EL (cell line): ENCODE measurements at places on chromosomes 2 and 18.

DNA sequence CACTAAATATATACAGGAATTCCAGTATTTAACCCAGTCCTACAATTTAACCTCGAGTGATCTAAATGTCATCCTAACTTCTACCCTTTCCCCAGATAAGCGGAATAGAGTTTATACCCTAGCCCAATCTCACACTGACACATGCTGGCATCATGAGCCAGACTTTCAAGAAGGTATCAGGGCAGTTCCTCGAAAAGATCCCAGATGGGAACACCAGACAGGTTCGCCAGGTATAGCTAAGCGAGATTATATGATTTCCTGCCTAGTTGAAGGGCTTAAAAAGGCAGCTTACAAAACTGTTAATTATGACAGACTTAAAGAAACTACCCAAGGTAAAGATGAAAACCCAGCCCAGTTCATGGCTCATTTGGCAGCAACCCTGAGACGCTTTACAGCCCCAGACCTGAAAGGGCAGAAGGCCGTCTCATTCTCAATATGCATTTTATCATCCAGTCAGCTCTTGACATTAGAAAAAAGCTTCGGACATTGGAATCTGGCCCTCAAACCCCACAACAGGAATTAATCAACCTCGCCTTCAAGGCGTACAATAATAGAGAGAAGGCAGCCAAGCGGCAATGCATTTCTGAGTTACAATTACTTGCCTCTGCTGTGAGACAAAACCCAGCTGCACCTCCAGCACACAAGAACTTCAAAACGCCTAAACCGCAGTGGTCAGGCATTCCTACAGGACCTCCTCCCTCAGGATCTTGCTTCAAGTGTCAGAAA is 668.2 kb upstream of the PKDCC start:
- DNase-seq: no peak

GRCh38 chr2:230742781-230743180 is 30.1 kb downstream of the CAB39 start:
- DNase-seq: no peak

- DNase-seq: peak; percentile 20
Measured at GRCh38 chr18:686339-687111, 25.9 kb downstream of the ENOSF1 start.

- peak; percentile 13 for DNase-seq
Measured at GRCh38 chr2:190467575-190468083, 59.5 kb downstream of the MFSD6 start.

DNA sequence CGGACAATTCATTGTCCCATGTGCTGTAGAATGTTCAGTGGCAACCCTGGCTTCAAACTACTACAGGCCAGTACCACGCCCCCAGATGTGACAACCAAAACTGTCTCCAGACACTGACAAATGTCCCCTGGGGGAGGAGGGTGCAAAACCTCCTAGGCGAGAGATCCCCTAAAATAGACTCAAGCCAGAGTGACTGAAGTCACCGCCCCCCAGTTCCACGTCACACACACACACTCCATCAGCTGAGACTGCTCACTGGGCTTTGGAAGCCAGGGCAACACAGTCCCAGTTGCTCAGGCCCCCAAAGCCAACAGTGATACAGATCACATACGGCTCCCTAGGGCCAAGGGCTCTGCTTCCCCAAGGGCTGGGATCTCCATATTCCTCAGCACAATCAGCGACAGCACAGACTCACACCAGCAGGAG is 19.1 kb downstream of the HDAC4 start:
- no peak for DNase-seq

- DNase-seq: peak; percentile 5
Measured at GRCh38 chr2:219056896-219057708, 3.6 kb downstream of the IHH start.

DNA sequence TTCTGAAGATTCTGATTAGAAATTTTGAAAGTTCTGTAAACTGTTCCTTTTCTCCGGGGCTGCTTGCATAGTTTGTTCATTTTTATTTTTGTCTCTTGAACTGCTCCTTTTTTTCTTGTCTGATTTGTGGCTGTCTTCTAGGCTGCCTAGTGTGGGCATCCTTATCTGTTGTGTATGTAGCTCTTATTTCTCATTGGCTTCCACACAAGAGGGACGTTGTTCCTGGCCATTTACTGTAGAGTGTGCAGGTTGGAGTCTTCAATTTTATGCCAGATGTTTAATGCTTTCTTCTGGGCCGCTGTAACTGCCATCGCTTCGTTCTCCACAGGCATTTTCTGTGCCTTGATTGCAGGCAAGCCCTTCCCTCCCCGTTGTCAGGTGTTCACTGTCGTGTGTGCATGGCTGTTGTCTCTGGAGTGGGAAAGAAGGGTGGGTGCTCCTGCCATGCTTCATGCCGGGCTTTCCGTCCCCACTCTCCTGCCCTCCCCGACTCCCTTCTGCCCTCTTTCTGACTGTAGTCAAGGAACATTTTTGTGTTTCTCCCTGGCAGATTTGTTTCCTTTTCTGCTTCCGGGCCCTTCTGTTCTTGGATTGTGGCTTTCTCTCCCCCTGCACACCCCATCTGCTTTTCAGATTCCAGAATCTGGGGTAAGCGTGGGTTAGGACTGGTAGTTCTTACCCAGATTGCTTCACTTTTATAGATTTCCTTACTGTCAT is 15.5 kb downstream of the CEP192 start:
- DNase-seq: no peak

- DNase-seq: peak; percentile 13
Measured at GRCh38 chr2:85162746-85163301, 29.6 kb downstream of the TCF7L1 start.
